ENCODE measurements at places on chromosomes 2 and 18. TPM values are rescaled to one million over a fixed set of nuclear protein-coding genes. Genes with fewer than 3 reads are reported as not detected.

The PTRHD1 gene
- 24.7 TPM for total RNA-seq

The EFR3B gene
- total RNA-seq: 0.27 TPM

The C1GALT1C1L gene
- total RNA-seq: 0.20 TPM

The CD8B gene
- 273 TPM for total RNA-seq

The COL4A4 gene
- total RNA-seq: not detected

The SPAG16 gene
- total RNA-seq: 8.2 TPM

- H3K27ac ChIP-seq: no peak overlapping the region
- no peaks in the 10 kb centered on the region for H3K36me3 ChIP-seq
- no peaks in the 10 kb centered on the region for H3K4me1 ChIP-seq
- DNase-seq: no peak
Measured at GRCh38 chr18:33761363-33761762, 183.3 kb downstream of the ASXL3 start.

GRCh38 chr18:62658028-62658427 lies 57.3 kb upstream of the PHLPP1 start:
- no peaks in the 10 kb centered on the region for H3K27me3 ChIP-seq
- H3K4me1 ChIP-seq: no peaks in the 10 kb centered on the region
- no peak for DNase-seq
- no peak overlapping the region for H3K4me3 ChIP-seq

GRCh38 chr2:105880637-105881036 lies 135.9 kb downstream of the NCK2 start:
- no peak for DNase-seq
- no peak overlapping the region for H3K4me3 ChIP-seq
- H3K27me3 ChIP-seq: no peaks in the 10 kb centered on the region
- peaks cover 12% of the 10 kb centered on the region for H3K36me3 ChIP-seq

DNA sequence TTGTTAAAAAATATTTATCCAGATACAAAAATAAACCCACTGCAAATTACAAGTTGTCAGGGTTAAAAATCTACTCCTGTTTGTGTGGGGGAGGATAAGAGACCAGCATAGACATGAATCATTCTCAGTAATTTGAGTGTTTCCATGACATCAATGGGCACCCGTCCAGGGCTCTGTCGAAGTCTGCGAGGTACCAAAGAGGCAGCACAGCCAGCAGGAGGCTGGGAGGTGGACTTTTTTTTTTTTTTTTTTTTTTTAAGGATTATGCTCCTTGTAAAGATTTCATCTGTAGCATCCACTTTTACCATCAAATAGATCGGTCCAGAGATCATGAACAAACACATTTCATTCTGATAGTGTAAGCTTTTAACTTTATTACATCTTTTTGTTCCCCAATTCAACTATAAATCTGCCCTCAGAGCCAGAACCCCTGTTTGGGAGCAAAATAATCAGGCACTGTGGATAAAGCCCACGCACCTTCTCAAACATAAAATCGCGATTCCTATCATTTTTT lies 182.0 kb downstream of the TCF4 start:
- no peak for DNase-seq
- no peaks in the 10 kb centered on the region for H3K4me1 ChIP-seq
- no peaks in the 10 kb centered on the region for H3K36me3 ChIP-seq
- H3K27me3 ChIP-seq: no peaks in the 10 kb centered on the region
- no peak overlapping the region for H3K27ac ChIP-seq

GRCh38 chr2:16293871-16294270 lies 353.5 kb downstream of the MYCN start:
- no peak for DNase-seq
- H3K36me3 ChIP-seq: no peaks in the 10 kb centered on the region
- H3K4me1 ChIP-seq: no peaks in the 10 kb centered on the region
- H3K27ac ChIP-seq: no peak overlapping the region
- no peaks in the 10 kb centered on the region for H3K27me3 ChIP-seq

Measured in CD8-positive, alpha-beta memory T cell (primary cell).